CD4-positive, alpha-beta T cell treated with Interleukin-12 subunit alpha and Interleukin-12 subunit beta, for 1 hour (primary cell): ENCODE measurements at places on chromosomes 1 and 21.

DNA sequence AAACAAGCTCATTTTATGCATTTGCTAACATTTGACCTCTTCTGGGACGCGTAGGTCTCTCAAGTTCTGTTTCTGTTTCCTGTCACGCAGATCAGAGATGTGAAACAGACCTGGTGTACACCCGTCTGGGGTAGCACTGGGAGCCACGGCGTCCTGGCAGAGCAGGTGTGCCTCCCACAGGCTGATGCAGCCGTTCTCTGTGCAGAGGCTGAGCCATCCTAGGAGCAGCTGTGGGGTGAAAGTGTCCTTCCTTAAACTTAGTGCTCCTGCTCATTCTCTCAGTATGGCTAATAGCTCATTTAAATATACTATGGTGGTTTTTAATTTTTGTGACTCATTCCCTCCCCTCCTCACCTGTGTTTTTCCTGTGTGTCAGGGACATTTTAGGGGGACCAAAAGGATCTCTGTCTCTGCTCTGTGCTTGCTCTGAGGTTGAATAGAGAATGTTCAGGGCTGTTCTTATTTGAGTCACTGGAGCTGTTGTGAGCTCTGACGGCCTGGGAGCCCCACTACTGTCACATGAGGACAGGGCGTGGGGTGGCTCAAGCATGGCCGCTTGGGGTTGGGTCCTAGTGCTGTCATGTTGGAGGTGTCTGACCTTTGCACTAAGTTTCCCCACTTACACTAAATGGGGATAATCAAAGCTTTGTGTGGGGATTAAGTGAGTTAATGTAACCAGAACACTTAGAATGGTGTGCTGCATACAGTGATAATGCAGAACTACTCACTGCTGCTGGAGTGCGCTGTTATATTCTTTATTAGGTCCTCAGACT, 43.0 kb downstream of the GALNT2 start:
- peak; percentile 33 for DNase-seq

DNA sequence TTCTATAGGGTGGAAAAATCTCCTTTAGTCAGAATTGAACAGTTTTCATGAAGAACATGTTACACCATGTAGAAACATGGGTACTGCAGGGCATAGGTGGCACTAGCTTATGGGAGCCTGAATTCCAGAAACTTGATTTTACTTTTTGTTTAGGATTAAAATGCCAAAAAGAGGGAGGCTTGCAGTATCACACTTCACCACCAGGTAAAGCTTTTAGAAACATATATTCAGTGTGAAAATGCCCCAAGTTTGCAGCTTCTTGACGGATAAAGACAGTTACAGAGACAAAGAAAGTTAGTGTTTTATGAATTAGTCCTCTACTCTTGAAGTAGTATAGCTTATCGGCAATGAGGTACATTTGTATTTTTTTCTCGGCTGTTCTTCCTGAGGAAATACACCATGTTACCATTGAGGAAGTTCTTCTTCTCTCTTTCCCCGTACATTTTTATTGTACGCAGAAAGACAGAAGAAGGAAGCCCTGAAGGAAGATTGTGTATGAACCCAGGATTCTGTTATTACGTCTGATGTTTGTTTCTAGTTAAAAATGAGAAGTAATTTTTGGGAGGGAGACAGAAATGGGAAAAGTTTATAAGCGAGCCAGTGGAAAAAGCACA, 66.1 kb downstream of the PBX1 start:
- no peak for DNase-seq

DNA sequence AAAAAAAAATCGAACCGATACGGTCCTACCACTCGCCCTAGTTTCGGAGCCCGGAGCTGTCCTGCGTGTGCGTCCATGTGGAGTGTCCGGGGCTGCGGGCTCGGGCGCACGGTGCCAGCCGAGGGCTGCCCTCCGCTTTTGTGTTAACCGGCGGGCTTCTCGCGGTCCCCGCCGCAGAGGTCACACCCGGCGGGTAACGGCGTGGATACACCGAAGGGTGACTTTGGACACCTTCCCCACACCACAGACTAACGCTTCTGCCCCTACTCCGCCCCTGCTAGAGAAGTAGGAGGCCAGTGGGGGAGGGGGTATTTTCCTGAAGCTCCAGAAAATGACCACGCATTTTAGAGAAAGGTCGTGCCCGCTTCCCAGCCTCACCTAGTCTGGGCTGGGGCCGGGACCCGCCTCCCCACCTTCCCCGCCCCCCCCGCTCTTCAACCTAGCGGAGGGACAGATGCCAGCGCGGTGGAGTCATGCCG, 609 bp upstream of the ATF3 start:
- no peak for DNase-seq

DNA sequence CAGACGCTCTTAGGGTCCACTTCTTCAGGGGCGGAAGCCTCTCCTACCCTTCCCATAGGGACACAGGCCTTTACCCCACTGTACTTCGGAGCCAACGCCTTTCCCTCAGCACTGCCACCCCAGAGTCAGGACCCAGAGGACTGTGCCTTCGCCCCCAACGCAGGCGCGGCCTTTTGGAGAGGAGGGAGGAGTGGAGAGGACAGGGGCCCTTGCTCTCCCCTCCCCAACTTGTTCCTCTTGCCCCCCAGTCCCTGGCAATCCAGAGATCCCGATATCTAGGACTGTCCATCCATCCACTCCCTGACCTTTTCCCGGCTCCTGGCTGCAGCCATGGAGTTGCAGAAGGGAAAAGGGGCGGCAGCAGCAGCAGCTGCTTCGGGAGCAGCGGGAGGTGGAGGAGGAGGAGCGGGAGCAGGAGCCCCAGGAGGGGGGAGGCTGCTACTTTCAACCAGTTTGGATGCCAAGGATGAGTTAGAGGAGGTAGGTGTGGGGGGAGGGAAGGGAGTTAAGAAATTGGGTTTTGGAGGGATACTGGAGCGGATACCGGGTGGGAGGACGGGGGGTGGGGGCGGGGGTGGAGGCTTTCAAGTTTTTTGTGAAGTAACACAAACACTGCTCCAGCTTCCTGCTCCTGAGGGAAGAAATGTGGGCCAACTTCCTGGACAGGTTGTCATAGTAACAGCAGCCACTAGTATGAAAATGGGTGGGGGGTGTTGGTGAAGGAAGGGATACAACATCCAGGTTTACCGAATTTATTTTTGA, 636 bp downstream of the INTS3 start:
- DNase-seq = peak; percentile 20

- no peak for DNase-seq
These were observed 115.5 kb upstream of the PAXBP1 start for GRCh38 chr21:32887026-32887425.

DNA sequence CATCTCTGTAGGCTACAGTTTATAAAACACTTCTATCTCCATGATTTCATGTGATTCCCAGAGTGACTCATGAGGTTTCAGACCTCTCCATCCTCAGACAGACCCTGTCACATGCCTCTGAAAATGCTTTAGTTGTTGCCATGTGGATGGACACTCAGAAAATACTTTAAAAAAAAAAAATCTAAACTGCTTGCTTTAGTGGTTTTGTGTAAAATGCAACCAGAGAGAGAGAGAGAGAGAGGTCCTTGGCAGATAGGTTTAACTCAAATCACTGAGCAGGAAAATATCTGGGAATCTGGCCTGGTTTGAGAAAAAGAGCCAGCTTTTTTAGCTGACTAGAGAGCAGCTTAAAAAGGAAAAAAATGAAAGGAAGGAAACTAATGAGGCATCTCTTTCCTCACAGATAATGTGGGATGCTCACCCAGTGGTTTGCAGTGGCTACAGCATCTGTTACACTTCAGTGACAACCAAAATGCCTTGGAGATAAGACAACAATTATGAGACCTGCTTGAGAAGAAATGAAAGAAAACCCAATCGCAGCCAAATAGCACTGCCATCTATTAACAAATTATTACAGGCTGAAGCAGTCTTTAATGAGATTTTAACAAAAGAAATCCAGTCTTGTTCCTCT, 54.6 kb upstream of the SYT14 start:
- DNase-seq = no peak

- DNase-seq = no peak
These were observed 46.0 kb downstream of the KCNJ6 start for GRCh38 chr21:37870221-37870620.

DNA sequence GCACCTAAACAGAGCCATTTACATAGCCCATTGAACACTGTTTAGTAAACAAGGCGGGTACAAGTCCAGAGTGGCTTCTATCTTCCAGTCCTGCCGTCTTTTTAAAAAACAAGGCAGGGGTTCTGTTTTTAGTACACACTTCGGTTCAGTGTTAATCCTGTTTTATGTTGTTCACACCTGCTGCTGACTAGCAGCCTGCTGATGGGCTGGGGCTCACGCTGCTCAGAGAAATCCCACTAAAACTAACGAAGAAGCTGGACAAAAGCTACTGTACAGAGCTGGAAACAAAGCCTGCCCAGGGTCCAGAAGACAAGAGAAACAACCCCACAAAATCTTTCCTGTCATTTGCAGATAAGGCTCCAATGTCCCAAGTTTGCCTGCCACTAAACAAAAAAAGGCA, 13.2 kb downstream of the ESRRG start:
- no peak for DNase-seq

DNA sequence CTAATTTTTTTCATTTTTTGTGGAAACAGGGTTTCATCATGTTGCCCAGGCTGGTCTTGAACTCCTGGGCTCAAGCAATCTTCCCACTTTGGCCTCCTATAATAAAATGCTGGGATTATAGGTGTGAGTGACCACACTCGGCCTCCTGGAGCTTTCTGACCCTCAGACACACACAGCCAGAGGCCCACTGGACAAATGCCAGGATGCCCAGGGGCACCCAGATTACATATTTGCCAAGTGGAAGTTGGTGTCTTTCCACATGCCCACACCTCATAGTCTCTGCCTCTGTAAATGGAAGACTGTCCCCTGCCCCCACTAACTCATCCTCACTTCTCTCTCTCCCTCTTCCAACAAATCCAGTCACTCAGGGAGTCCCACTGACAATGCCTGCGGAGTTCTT, 63.4 kb upstream of the LRP8 start:
- no peak for DNase-seq

DNA sequence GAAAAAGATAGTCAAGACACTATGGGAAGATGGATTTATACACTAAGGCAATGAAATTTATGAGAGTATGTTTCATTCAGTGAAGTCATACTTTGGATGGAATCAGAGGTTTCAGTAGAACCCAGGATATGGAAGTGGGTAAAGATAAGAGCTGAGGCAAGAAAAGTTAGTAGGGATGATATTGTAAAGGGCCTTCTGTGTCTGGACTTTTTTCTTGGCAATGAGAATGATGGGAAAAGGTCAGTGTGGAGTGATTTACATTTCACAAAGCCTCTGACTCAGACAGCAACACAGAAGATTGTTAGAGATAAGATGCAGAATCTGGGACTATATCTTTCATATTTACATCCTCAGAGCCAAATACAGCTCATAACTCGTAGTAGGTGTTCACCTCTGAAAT, 32.1 kb downstream of the SH3BGR start:
- DNase-seq = no peak

- DNase-seq = no peak
These were observed 699.8 kb downstream of the PTPRU start for GRCh38 chr1:29936031-29936544.

DNA sequence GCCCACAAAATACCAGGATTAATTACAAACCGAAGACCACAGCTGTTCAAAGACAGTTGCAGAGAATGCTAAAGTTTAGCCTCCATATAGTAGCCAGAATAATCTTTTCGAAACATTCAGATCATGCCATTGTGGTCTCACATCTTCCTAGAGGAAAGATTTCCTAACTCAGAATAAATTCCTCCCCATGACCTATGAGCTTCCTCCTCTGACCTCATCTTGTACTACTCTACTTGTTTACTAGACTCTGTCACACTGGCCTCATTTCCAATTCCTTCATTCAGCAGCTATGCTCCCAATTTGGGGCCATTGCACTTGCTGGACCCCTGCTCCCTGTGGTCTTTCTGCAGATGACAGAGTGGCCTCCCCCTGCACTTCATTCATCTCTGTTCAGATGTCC, 71.8 kb upstream of the LRRC53 start:
- DNase-seq = no peak

DNA sequence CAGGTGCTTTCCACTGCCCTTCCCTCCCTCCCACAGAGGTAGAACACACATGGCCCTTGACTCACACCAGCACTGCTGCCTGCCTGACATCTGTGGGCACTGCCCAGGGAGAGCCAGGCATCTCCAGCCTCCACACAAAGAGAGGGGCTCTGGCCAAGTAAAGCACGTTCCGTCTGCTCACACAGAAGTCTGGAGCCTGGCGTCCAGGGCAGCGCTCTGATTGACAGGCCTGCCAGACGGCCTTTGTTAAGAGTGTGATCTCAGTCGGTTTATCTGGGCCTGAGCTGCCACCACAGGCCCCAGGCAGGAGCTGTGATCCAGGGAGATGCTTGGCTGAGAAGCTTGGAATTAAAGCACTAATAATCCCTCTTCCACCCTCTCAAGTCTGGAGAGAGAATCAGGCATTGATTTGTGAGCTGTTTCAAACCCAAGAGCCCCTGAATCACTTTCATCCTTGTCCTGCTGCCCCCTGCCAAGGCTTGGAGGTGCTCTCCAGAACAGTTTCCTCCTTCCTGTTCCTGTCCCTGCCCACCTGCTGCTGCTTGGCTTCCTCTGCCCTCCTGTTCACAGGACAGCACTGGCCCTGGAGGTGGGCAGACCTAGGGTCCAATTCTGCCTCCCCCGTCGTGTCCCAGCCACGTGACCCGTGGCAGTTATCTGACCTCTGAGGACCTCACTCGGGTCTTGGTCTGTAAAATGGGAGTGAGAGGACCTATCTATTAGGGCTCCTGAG, 3.7 kb downstream of the DMRTB1 start:
- DNase-seq = no peak

DNA sequence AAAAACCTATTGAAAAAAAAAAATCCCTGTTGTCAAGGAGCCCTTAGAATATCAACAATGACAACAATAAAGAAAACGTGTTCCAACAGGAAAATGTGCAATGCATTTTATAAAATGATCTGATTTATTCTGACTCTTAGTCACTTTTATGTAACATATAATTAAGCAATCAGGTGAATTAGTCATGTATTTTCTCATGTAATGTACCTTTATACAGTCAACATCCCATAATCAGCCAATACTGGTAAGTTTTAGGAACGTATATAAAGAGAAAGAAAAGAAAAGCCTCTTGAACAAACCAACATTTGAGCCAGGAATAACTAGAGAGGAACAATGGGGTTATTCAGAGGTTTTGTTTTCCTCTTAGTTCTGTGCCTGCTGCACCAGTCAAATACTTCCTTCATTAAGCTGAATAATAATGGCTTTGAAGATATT, at the start of gene CLCA4:
TSS of gene CLCA4 (plus strand) at position 292 of the 435 bp plus-strand sequence. CDS start at position 334, 42 bp downstream.
- no peak for DNase-seq

GRCh38 chr1:228156941-228157728, 7.4 kb downstream of the GJC2 start:
- DNase-seq = no peak

GRCh38 chr21:37578471-37579126, 212.0 kb downstream of the DYRK1A start:
- DNase-seq = no peak

GRCh38 chr1:100347009-100347966, 5.0 kb upstream of the CDC14A start:
- DNase-seq = no peak

DNA sequence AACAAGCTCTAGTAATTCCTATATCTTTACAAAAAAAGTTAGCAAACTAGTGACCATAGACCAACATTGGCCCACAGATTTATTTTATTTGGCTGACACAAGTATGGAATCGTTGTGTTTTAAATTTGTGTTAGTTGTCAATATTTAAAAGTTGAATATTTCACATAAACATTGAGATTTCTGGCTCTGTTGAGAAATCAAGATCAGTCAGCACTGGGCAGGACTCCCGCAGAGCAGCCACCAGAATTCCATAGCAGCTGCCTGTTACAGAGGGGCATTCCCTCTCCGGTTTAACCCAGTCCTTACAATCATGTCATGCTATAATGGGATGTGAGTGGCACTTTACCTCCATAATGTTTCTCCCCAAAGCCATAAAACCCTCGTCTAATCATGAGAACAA, 79.2 kb upstream of the NRIP1 start:
- no peak for DNase-seq
